ENCODE measurements at places on chromosomes 2 and 18.

DNA sequence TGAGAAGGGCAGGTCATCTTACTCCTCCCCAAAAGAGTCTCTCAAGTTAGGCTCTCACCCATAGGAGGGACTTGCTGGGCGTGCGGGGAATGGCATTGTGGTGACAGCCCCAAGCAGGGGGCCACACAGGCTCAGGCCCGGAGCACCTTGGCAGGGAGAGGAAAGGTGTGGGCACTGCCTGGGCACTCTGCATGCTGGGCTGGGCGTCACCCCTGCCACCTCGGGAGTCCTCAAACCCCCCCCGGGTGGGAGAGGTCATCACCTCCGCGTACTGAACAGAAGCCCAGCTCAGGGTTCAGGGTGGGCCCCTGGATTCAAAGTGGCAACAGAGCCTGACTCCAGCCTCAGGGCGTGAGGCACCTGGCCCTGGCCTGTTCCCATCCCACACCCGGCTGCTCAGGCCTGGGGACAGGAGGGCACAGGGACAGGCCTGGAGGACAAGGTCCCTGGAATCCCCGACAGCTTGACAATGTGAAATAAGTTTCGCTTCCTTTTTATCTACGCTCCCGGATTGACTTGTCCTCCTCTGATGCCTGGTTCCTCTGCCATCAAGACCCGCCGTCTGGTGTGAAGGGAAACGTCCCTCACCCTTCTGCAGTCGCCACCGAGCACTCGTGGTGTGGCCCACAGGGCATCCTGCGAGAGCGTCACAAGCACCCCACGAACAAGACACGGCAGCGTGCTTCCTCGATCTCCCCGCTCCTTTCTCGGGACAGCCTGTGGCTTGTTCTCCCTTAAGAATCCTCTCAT is 97.8 kb downstream of the HDAC4 start:
- DNase-seq, result no peak

DNA sequence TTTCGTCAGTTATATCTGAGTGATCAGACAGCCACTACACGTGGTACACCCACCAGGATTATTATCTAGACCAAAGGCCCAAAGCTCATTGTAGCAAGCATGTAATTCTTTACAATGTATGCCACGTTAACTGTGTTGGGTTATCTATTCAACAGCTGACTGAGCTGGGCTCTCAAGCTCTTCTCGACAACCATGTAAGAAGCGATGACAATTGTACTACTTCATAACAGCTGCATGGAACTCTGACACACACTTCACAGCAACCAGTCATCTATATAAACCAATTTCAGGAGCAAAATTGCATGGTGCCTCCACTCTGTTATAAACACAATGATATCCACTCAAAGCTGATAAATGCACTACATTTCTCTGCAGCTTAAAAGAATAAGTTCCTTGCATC is 701.8 kb downstream of the NR4A2 start:
- no peak for DNase-seq

GRCh38 chr2:11398750-11399437 is 54.5 kb upstream of the ROCK2 start:
- peak; percentile 66 for DNase-seq

DNA sequence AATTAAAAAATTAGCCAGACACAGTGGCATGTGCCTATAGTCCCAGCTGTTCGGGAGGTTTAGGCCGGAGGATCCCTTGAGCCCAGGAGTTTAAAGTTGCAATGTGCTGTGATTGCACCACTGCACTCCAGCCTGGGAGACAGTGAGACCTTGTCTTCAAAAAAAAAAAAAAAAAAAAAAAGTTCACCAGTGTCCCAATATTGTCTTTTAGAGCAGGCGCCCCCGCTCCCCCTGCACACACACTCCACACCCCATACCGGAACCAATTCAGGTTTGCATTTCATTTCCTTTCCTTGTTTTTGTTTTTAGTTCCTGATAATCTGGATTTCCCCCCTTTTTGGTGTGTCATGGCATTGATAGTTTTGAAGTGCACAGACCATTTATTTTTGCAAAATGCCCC is 10.4 kb downstream of the TMEM87B start:
- DNase-seq, result no peak

DNA sequence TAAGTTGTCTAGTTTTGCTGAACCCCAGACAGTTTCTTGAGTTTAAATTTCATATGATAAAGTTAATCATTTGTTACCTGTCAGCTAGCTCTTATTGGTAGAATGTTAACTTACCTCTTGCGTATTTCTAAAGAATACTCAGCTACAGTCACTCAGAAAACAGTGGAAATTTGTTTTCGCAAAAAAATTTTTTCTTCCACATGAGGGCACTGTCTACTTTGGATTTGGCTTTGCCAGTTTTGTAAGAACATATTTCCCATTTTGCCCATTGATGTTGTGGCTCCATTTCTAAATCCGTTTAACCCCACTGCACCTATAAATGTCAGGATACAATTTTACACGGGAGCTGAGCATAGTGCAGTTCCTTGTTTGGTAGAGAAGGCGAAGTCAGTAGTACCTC is 19.1 kb upstream of the GCFC2 start:
- DNase-seq, result no peak

DNA sequence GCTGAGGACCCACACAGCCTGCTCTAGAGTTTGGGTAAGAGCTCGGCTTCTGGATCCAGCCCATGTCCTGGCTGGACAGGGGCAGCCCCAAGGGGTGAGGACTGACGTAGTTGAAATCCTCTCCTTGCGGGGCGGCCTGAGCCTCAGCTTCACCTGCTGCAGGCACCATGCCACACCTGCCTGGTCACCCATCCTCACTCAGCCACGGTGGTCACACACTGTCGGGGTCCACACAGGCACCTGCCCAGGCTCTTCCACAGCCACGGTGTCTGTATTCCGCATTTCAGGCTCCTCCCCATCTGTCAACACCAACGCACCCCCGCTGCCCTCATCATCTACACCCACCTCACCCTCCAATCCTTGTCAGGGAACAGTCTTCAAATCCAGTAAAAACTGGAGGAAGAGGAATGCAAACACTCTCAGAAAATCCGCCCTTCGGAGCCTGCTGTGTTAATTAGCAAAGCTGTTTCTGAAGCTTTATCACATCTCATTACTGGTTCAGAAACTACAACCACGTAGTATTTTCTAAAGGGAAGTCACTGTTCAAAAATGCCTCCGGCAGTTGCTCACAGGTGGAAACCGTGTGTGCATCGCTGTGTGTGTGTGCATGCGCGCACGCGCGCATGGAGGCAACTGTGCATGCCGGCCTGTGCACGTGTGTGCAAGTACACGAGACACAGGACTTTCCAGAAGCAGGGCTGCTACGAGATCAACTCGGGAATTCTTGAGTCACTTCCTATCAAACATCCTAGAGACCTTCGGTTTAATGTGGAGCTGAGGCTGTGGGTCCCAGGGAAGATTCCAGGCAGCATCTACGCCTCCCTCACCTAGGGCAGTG is 38.2 kb downstream of the SLC66A2 start:
- DNase-seq, result no peak

DNA sequence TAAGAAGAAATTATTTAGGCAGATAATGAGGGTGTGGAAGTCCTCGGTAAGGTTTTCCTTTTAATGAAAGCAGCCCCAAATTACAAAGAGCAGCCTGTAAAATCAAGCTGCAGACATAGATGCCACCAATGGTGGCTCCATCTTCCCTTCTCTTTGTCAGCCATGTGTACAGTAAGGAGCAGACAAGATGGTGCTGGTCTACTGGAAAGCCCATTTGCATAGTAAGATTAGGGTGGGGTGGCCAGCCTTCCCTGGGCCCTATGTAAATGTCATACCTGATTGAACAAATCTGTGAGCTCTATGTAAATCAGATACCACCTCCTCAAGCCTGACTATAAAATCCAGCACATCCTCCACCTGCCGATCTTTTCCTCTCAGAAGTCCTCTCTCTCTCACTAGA is 154.4 kb upstream of the SERTAD2 start:
- DNase-seq, result no peak

DNA sequence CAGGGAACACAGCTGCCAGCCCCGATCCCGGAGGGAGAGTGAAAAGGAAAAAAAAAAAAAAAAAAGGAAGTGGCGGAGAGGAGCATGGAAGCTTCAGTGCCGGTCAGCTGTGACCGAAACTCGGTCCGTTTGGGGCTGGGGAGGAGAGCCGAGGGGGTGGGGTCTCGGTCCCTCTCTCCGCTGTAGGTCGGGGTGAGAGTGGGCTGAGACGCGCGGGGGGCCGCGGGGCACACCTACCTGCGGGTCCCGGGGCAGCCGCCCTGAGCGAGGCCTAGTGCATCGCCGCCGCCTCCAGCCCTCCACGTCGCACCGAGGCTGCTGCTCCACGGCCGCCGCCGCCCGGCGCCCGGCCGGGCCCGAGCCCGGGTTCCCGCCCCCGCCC is 536 bp downstream of the VPS54 start:
- DNase-seq, result peak; percentile 13

DNA sequence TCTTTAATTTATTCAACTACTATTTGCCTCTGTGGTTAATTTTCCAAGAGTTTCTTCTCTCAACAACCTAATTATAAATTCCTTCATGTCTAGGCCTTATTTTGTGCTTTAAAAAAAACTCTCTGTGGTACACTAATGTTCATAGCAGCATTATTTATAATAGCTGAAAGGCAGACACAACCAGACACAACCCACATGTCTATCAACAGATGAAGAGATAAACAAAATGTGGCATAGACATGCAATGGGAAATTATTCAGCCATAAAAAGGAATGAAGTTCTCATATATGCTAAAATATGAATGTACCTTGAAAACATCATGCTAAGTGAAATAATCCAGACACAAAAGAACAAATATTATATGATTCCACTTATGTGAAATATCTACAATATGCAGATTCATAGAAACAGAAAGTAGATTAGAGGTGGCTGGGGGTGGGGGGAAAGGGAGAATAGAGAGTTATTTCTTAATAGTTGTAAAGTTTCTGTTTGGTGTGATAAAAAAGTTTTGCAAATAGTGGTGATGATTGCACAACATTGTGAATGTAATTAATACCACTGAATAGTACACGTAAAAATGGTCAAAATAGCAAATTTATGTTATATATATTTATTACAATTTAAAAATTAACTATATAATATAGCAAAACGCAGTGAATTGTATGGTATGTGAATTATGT is 28.1 kb upstream of the RASGRP3 start:
- no peak for DNase-seq

- DNase-seq, result no peak
Observed at GRCh38 chr2:176636401-176636800, 367.2 kb downstream of the MTX2 start.

DNA sequence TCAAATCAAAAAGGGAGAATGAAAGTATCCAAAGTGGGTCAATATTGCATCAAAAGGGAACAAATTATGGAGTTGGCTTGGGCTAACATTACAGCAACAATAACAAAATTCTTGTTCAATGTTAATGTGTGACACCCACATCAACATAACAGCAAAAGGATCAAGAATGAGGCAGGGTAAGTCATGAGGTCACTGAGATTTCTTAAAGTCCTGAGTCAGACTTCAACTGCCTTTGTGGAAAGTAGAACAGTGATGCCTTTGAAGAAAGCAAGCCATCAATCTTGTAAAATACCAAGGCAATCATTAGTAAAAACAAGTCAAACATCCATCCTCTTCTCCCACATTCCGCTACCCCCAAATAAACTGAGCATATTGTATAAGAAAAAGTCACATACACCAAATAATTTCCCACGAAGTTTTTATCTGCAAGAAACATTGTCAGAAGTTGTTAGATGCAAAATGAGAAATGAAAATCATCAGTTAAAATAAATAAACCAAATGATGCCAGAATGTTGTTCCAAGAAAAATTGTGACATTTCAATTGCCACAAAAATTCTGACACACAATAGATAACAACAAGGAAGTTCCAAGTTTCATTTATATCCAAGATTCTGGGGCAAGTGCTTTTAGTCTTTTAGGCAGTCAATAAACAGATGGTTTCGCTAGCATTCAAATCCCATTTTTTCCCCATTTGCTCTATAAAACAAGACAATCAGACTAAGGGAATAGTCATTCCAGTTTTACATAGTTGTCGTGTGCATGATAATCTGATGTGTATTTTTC is 216.1 kb upstream of the SETBP1 start:
- DNase-seq, result no peak

GRCh38 chr2:28326881-28327505 is 65.7 kb upstream of the FOSL2 start:
- peak; percentile 16 for DNase-seq

DNA sequence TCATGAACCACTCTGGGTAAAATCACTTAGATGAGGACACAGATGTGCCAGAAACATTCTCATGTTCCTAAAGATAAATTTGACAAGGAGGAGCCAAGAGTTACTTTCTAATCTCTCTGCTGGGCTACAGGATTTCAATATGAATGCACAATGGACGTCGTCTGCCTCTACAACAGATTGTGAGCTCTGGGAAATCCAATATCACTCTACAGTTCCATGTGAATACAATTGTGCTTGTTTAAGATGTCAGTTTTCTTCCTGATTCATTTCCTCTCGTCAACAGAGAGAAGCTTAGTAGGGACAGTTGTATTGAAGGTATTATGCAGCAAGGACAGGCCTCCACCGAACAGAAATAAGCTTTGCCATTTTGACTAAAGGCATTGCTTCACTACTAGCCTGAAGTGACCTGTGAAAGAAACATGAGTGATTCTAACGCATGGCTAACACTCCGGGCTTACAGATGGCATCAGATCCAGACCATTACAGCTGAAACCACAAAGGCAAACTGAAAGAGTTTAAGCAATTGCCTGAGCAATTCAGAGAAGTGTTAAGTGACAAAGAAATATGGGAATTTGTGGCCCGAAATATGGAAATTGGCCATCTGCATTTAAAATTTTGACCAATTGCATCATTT is 1591.5 kb downstream of the LRP1B start:
- DNase-seq, result no peak

GRCh38 chr2:126943612-126944348 is 45.1 kb downstream of the TEX51 start:
- DNase-seq, result no peak

DNA sequence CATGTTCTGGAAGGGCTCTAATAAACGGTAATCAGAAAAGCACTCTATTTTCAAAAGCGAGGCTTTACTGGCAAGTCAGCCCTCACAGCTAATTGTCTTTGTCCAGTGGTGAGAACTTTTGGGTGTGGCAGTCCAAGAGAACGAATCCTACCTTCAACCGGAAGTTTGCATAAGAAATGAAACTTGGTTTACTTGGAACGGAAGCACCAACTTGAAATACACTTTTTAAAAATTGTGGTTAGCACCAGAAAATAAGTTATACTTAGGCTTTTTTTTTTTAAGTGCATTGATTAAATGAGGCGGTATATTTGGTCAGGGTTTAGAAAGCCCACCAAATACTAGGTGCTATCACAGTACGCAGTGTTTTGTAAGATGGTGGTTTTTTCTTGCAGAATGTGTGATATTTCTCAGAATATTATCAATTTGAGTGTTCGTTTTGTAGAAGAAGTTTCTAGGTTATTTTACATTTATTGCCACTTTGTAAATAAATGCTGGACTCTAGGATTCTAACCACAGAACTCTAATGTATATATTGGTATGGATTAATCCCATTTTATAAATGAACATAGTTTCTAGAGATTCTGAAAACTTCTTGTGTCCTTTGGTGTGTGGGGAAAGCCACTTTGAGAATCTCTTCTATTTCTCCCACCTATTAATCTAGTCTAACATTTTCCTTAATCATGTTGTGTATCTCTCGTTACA is 1.2 kb downstream of the MYL12A start:
- DNase-seq, result peak; percentile 38

Data from gastrocnemius medialis (tissue), 4 donors.